ENCODE measurements at places on chromosomes 5 and 9.

DNA sequence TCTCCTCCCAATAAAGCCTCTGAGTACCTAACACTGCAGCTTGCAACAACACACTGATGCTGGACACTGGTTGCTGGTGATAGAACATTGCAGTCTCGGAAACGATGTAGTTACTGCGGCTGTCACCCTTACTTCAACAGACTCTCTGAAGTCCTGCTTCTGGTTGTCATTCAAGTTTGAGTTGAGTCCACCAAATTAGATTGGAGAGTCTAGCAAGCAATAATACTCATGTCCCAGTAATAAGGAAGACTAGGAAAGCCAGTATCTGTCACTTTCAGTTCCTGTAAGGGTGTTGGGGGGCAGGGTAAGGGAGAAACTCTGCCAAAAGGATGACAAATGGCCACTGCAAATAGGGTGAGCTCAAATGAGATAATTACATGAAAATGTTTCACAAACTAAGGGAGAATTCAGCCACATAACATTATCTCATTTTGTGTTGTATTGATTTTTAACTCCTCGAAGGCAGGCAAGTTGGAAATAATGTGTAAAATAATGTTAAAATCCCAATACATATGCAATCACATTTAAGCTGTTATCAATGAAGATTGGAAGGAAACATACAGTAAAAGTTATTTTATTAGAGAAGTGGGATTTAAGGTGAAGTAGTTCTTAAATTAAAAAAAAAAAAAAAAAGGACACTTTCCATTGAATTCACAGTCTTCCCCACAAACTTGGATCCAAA, 849 bp upstream of the IFT74 start:
- peak; percentile 32 for DNase-seq

DNA sequence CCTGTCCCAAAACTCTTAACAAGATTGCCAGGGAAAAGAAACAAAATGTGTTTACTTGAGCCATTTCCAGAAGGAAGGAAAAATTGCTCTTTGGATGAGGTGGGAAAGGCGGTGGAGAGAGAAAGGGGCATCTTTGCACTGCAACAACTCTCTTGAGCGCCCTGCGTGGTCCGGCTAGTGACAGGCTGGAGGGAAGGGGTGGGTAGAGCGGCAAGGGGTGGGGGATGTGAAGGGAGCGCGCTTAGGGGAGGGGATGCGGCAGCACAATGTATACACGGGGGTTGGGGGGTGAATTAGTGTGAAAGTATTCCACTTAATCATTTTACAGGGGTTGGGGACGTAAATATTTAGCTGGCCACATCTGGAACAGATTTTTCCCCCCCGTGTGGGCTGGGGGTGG, 1.3 kb downstream of the FGF10 start:
- DNase-seq = no peak

- DNase-seq = no peak
Measured at GRCh38 chr9:137604345-137605086, 970 bp upstream of the ARRDC1 start.

DNA sequence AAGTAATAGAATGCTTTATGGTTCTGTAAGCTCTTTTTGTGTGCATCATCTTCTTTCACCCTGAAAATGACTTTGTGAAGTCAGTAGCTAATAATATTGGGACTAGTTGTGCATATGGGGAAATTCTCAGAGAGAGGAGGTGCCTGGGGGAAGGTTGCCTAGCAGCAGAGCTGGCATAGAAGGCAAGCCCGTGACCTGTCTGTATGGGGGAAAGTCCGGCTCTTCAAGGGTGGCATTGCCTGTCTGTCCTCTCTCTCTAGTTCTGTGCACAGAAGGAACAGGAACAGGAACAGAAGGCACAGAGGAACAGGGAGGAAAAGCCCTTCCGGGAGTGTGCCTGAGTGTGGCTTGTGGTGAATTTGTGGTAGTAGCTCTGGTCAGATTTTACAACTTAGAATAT, 33.1 kb downstream of the SH3GL2 start:
- no peak for DNase-seq

GRCh38 chr5:9519537-9519936, 26.3 kb downstream of the SEMA5A start:
- DNase-seq = no peak

DNA sequence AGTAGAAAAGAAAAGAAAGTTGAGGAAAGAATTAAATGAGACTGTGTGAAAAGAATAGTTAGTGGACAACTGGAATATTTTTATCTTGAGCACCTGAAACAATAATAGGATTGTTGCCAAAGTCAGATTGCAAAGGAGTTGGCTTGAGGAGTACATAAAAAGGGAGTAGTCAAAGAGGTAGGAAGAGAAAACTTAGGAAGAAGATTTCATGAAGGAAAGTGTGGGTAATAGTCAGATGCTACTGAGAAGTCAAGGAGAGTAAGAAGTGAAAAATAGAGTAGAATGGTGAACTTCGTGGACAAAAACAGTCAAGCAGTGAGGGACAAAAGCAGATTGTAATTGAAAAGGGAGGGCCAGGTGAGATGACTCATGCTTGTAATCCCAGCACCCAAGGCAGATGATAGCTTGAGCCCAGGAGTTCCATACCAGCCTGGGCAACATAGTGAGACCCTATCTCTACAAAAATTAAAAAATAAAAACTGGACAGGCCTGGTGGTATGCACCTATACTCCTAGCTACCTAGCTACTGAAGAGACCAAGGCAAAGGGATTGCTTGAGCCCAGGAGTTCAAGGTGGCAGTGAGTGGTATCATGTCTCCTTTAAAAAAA, 178.9 kb downstream of the NIPBL start:
- no peak for DNase-seq

DNA sequence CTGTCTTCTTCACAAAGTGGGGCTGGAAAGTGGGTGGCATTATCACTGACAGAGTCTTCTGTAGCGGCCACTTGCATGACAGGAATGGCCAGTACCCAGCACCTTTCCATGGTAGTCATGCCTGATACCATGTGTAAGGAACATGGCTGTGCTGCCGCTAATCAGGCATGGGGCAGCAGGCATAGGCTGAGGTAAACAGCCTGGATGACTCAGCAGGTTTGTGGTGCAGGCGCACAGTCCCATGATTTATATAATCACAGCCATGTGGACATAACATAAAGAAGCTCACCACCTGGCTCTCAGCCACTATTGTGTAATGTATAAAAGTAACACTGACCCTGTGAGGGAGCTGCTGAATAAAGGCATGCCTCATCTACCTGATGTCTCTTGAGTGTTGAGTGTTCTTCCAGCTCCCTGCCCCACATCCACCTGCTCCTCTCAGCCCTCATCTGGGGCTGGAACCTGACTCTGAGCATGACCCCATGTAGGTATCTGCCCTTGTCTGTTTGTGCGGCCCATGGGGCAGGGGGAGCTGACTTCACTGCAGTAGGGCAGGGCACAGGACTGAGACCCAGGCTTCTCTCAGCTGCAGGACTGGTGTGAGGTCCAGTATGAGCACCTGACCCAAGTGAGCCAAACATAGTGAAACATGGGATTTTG, 13.2 kb upstream of the ICE1 start:
- no peak for DNase-seq

GRCh38 chr9:94176608-94177007, 82.5 kb upstream of the ZNF169 start:
- DNase-seq = no peak

- no peak for DNase-seq
Measured at GRCh38 chr5:64566310-64566916, 60.6 kb downstream of the RGS7BP start.

DNA sequence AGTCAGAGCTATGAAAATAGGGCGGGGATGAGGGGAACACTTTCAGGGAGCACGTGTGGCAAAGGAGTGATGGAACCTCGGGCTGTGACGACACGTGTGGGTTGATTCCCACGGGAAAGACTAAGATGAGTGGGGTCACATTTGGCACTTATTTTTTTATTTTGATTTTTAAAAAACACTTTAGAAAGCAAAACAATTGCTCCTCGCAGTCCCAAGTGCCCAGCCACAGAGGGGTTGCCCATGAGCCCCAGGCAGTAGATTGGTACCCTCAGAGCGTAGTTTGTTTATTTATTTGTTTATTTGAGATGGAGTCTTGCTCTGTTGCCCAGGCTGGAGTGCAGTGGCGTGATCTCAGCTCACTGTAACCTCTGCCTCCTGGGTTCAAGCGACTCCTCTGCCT, 69.7 kb downstream of the WNK2 start:
- DNase-seq = no peak

- DNase-seq = no peak
Measured at GRCh38 chr5:72452515-72453245, 54.5 kb downstream of the ZNF366 start.

GRCh38 chr5:123422433-123423277, 548 bp downstream of the CEP120 start:
- DNase-seq = peak; percentile 39

- DNase-seq = no peak
Measured at GRCh38 chr9:34957492-34958410, at the start of gene PHF24. TSS of gene PHF24 (plus strand) at chr9:34958285. CDS start at chr9:34971299, 13,014 bp downstream.

- no peak for DNase-seq
Measured at GRCh38 chr5:110644357-110644756, 82.1 kb downstream of the TMEM232 start.

- DNase-seq = no peak
Measured at GRCh38 chr5:136242136-136242535, 49.2 kb upstream of the SMIM32 start.

DNA sequence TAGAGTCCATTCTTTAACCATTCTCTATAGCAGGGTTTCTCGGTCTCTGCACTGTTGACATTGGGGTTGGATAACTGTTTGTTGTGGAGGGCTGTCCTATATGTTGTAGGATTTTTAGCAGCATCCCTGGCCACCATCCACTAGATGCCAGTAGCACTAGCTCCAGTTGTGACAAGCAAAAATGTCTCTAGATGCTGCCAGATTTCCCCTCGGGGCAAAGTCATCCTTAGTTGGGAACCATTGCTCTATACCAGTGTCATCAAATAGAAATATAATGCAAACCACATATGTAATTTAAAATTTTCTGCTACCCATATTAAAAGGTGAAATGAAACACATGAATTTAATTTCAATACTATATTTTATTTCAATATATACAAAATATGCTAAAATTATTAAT, 2.9 kb downstream of the TTC23L start:
- no peak for DNase-seq

All from CD8-positive, alpha-beta T cell (primary cell).